ENCODE measurements at places on chromosomes 5 and 9. TPM values are rescaled to one million over a fixed set of nuclear protein-coding genes. Genes with fewer than 3 reads are reported as not detected.

DNA sequence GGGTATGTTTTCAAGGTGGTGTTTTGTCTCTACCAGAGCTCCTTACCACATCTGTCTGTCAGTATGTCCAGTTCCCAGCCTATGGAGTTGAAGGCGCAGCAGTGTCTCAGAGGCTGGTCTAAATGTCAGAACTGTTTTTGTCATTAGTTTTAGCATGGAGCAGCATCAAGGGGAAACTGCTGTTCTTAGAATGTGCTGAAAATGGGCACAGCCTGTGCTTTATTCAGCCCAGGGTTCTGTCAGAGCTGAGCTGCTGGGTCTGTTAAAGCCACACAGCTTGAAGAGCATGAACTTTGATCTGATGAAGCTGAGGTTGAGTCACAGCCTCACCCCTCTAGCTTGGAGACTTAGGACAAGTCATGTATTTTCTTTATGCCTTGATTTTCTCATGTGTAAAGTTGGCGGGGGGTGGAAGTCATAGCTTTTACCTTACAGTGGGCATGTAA is 71.9 kb downstream of the RALGPS1 start:
- DNase-seq = peak; percentile 70

DNA sequence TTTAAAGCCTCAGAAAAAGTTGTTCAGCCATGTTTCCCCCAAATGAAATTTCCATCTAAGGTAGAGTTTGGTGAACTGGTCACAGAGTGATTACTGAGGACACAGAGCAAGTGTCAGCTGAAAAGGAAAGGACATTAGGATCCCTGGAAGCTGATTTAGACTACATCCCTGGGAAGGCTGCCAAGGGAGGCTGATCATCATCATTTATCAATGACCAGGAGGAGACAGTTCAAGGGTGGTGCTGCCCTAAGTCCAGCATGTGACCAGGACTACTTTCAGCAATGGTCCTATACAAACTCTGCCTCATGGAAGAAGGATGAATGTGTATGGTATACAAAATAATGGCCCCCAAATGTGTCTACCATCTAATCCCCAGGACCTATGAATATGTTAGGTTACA is 120.6 kb downstream of the PIK3R1 start:
- no peak for DNase-seq

- DNase-seq = no peak
Measured at GRCh38 chr5:178699681-178700253, 30.7 kb downstream of the ZNF354A start.

DNA sequence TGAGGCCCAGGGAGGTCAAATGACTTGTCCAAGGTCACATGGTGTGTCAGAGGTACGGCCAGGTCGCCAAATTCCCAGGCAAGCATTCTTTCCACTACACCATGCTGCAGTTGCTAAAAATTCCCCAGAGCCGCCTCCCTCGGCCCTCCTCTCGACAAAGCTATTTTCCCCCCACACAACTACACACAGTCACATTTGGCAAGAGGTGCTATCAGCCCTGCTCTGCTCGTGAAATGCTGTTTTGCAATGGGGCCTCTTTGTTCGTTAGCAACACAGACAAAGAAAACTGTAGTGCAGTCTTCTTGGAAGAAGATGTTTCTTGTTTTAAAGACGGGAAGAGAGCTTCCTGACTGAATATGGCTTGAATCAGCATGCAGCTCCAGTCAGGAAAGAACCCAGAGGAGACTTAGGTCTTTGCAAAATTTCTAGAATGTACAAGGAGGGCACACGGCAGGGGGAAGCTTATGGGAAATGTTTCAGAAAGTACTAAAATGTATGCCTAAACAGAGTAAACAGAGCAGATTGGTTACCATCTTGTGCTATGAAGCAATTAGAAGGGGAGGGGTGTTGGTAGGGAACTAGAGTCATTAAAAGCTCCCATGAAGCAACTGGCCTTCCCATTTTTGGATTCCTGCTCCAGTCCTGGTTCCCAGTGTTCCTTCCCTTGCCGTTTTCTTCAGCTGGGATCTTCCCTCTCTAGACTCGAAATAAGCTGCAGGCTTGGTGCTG is 14.2 kb downstream of the SLIT3 start:
- DNase-seq = peak; percentile 47

GRCh38 chr5:160185626-160186360 is 43.5 kb upstream of the FABP6 start:
- DNase-seq = no peak

- no peak for DNase-seq
Measured at GRCh38 chr5:88675168-88675707, 207.7 kb downstream of the MEF2C start.

DNA sequence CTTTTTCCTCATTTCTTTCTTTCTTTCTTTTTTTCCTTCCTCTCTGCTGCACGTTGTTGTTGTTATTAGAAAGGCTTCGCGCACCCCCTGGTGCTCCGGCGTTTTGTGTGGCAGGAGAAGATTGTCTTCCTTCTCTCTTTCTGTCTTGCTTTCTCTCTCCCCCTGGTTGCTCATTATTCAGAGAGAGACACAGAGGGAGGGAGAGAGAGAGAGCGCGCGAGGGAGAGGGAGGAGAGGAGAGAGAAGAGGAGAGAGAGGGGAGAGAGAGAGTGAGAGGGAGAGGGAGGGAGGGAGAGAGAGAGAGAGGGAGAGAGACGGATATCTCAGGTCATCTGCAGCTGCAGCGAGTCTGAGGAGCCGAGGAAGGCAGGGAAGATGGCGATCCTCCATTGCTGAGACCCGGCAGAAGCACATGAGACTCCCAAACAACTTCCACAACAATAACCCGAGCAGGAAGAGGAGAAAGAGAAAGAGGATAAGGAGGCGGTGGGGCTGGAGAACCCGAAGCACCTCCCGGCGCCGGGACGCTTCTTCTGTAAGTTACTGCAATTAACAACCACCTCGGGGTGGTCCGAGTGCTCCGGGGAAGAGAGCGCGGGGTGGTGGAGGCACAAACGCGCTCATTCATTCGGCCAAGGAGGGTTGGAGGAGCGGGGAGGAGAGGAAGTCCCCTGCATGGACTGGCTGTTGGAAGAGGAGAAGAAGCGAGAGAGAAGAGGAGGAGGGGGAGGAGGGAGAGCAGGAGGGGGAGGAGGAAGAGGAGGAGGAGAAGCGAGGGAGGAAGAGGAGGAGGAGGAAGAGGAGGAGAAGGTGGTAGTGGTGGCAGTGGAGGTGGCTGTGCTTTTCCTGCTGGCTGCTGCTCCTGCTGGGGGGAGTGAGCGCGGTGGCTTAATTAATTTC is at the start of gene ZNF462:
ZNF462 (plus strand) TSS at position 346 of the 900 bp plus-strand sequence. CDS start 60,218 bp downstream, outside the sequence.
- DNase-seq = peak; percentile 96

GRCh38 chr5:89570557-89570956 is 687.6 kb upstream of the MEF2C start:
- DNase-seq = no peak

- DNase-seq = no peak
Measured at GRCh38 chr9:68912561-68912960, 101.4 kb downstream of the PRKACG start.

DNA sequence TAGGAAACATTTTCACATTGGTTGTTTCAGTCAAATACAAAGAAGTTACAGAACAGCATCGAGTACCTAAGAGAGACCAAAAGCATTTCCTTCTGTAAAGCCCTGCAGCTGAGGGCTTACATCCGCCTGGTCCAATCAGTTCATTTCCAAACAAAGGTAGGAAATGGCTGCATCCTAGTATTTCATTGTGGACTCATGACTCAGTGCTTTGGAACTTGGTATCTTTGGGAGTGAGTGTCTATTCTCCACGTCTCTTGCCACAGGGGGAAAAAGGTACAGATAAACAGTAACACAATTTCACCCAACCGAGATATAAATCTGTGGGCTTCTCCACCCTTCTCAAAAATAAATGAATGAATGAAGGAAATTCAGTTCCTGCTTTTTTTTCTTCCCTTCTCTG is 75.4 kb downstream of the NFIB start:
- peak; percentile 67 for DNase-seq

DNA sequence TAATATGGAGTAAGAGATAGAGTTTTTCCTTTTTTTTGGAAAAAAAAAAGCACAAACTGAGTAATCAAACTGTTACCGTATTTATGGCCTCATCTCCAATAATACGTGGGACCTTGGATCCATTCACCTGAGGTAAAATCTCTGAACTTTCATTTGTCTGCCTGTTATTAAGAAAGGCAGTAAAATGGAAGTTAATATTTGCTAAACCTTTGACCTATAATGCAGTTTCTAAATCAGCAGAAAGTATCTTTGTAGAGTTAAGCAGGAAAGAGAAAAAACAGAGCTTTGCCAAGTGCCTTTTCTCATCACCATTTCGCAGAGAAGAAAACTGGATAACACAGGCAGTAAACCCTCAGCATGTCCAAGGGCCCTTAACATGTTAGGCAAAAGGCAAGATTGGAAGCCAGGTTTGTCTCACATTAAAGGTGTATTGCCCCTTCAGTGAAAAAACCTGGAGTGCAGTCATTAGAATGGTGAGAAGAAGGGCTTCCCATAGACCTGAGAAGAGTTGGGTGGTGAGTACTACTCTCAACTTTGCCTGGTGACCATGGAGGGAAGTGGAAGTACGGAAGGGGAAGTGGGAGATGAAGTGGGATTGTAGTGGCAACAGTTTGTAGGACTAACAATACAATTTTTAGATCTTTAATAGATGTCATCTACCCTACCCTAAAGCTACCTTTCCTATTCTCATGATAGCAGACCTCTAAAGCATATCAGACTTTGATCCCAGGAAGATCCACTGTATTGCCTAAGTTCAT is 65.4 kb upstream of the GRAMD2B start:
- no peak for DNase-seq

DNA sequence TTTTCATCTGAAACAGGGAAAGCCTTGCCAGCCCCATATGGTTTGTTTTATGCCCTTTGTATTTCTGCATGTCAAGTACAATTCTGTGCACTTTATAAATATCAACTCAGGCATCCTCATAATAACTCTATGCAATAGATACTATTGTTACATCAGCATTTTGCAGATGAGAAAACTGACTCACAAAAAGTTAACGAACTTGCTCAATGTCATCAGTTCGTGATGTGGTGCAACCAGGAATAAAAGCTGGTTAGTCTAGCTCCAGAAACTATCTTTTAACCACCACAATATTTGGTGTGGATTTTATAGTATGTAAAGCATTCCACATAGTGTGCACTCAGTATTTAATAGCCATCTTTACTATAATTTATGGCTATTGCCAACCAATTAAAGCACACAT is 134.9 kb downstream of the MRPS30 start:
- no peak for DNase-seq

DNA sequence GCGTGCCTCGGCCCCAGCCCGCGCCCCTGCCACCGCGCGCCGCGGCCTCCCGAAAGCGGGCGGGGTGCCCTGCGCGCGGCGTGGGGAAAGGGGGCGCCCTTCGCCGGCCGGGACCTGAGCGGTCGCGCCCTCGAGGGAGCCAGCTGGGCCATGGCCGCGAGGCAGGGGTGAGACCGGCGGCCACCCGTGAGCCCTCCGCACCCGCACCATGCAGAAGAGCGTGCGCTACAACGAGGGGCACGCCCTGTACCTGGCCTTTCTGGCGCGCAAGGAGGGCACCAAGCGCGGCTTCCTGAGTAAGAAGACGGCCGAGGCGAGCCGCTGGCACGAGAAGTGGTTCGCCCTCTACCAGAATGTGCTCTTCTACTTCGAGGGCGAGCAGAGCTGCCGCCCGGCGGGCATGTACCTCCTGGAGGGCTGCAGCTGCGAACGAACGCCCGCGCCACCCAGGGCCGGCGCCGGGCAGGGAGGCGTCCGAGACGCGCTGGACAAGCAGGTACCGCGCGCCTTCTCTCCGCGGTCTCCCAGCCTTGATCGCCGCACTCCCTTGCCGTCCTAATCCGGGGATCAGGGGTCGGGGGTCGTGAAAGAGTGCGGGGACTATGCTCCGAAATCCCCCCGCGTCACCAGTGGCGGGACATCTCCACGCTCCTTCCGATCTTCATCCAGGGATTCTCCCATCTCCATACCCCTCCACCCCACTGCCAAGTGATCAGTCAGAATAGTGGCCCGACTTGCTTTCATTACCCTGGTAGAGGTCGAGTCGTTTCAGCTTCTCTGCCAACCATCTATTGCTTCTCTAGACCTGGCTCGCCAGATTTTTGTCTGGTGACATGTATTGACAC is 590 bp downstream of the RASGRF2 start:
- no peak for DNase-seq

- peak; percentile 77 for DNase-seq
Measured at GRCh38 chr9:124320062-124320973, 62.6 kb downstream of the NEK6 start.

DNA sequence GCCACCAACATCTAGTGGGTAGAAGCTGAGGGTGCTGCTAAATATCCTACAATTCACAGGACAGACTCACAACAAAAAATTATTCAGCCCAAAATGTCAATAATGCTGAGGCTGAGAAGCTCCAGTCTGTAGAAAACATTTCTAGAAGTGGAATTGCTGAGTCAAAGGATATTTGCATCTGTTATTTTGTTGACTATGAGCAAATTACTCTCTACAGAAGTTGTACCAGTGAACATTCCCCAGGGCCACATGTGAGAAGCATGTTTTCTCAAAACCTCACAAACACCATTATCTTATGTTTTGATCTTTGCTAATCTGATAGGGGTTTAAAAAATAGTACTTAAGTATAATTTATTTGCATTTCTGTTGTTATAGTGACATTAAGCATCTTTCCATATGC is 15.4 kb downstream of the ITK start:
- DNase-seq = no peak

DNA sequence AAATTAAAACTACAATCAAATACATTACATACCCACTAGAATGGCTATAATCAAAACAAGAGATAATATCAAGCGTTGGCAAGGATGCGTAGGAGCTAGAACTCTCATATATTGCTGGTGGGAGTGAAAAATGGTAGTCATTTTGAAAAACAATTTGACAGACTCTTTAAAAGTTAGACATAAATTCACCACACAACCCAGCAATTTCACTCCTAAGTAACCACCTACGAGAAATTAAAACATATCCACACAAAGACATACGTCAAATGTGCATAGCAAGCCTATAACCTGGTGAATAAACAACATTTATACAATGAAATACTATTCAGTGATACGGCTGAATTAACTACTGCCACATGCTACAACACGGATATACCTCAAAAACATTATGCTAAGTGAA is 44.7 kb downstream of the GKAP1 start:
- DNase-seq = no peak

- DNase-seq = no peak
Measured at GRCh38 chr9:130042406-130042884, 544 bp downstream of the FNBP1 start.

GRCh38 chr5:75052192-75053053 is at the start of gene GCNT4:
Gene GCNT4 (minus strand): TSS chr5:75052558. CDS start chr5:75030037, 22,521 bp downstream.
- DNase-seq = peak; percentile 47

Gene RUSC2
- 33.7 TPM for total RNA-seq

Gene C1QTNF2
- total RNA-seq = 26.8 TPM

Gene VCAN
- 248 TPM for total RNA-seq

Gene CARTPT
- not detected for total RNA-seq

Gene SHC3
- total RNA-seq = 0.53 TPM

Gene GLRX
- 5.9 TPM for total RNA-seq

Gene PRPF4
- total RNA-seq = 21.5 TPM

Measured in muscle of leg (tissue), 16 donors.